ENCODE measurements at places on chromosomes 3 and 15.

- no peak for DNase-seq
Measured at GRCh38 chr15:64524778-64525177, 64.4 kb downstream of the ZNF609 start.

DNA sequence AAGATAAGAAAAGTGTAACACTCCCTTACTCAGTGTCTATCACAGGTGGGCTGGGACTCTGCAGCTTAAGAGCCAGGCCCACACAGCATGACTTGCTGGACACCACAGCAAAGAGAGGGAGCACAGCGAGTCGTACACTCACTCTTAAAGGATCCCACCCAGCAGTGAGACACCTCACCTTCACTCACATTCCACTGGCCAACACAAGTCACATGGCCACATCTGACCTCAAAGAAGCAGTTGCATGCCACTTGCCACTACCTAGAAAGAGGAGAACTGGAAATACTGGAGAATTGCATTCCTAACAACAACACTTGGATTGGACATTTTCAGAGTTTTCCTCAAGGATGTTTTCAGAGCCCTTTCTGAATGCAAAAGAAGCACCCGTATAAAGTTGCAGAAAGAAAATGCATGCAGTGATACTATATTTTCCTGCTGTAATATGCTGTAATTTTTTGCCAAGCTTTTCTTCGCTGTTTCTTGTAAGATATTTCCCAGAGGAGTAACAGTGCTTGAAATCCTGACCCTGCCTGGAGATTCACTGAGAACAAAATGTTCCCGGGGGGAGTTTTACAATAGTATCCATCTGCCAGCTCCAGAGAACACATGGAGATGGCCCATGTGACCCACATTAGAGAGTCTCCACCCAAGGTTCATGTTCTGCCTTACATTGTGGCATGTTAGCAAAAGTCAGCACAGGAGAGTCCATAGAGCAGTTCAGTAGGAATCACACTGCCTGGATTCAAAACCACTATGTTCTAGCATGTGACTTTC lies 42.2 kb downstream of the TRIM42 start:
- no peak for DNase-seq

GRCh38 chr15:99074446-99074845 lies 30.4 kb upstream of the SYNM start:
- DNase-seq = no peak

- DNase-seq = peak; percentile 14
Measured at GRCh38 chr3:53161450-53161819, 426 bp downstream of the PRKCD start.

- DNase-seq = no peak
Measured at GRCh38 chr15:92808598-92809063, 91.5 kb upstream of the CHD2 start.

DNA sequence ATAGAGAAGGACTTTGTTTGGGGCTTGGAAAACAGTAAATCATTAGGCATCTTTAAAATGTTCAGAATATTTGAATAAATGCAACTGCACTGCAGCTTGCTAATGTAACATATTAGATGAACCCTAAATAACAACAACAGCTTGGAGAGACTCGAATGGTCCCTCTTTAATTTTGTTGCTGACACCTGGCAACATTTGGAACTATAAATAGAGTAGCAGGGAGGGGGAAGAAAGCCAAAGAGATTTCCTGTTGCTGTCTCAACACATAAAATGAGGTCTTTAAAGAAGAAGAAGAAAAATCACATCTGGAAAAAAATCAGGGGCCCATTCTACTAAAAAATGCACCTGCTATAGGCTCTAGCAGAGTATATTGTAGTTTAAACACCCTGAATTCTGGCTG lies 49.9 kb upstream of the DPPA4 start:
- DNase-seq = no peak

GRCh38 chr3:69241769-69242168 lies 119.4 kb upstream of the LMOD3 start:
- DNase-seq = no peak
